ENCODE measurements at places on chromosomes 4 and X. TPM values are rescaled to one million over a fixed set of nuclear protein-coding genes. Genes with fewer than 3 reads are reported as not detected.

DNA sequence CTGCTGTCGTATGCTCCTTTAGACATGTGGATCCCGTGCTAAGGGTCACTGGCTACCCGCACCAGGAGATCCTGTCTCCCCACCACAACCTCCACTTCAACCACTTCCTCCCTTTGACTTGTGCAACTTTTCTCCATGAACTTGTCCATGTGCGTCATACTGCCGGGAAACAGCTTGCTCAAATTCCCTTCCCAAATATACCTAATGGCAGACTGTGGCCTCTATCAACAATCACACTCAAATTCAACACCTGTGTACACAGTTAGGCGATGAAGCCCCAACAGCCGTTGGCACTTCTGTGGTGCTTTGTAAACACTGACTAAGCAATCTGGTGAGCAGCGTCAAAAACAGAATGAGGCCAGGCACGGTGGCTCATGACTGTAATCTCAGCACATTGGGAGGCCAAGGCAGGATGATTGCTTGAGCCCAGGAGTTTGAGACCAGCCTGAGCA lies 49.5 kb downstream of the CD99L2 start:
- no peak for DNase-seq

- DNase-seq, result no peak
Measured at GRCh38 chr4:34720571-34720970, 1523.7 kb downstream of the ARAP2 start.

- DNase-seq, result no peak
Measured at GRCh38 chr4:7261087-7261486, 68.7 kb downstream of the SORCS2 start.

DNA sequence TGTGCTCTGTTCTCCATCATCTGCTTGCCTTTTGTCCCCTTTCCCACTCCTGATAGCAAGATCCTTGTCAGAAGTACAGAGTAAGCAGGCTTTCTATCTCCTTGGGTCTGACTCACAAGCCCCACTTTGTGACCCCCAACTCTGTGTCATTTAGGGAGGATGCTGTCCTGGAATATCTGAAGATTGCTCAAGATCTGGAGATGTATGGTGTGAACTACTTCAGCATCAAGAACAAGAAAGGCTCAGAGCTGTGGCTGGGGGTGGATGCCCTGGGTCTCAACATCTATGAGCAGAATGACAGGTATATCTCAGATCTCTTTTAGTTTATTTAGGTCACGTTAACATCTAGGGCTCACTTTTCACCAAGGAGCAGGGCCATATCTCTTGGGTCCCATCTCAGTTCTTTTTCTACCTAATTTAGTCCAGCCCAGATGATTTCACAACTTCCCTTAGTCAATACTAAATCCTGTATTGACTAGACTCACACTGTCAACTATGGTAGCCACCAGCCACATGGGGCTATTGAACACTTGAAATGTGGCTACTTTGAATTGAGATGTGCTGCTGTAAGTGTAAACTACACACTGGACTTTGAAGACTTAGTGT lies 64.3 kb downstream of the MSN start:
- DNase-seq, result no peak

DNA sequence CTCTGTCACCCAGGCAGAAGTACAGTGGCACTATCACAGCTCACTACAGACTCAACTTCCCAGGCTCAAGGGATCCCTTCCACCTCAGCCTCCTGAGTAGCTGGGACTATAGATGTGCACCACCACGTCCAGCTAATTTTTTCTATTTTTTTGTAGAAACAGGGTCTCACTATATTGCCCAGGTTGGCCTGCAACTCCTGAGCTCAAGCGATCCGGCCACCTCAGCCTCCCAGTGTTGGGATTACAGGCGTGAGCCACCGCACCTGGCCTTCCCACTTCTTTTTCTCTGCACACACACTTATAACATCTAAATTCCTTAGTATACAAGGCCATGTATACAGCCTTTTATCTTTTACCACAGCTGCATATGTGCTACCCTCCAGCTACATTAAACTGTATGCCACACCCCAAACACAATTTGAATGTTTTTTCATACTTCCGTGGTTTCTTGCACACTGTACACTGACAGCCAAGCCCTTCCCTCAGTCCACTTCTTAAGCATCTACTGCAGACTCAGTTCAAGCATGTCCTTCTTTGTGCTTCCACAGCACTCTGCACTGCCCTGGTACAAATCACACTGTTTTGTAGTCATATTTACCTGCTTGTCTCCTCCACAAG lies 6.5 kb downstream of the SLC7A3 start:
- DNase-seq, result no peak

DNA sequence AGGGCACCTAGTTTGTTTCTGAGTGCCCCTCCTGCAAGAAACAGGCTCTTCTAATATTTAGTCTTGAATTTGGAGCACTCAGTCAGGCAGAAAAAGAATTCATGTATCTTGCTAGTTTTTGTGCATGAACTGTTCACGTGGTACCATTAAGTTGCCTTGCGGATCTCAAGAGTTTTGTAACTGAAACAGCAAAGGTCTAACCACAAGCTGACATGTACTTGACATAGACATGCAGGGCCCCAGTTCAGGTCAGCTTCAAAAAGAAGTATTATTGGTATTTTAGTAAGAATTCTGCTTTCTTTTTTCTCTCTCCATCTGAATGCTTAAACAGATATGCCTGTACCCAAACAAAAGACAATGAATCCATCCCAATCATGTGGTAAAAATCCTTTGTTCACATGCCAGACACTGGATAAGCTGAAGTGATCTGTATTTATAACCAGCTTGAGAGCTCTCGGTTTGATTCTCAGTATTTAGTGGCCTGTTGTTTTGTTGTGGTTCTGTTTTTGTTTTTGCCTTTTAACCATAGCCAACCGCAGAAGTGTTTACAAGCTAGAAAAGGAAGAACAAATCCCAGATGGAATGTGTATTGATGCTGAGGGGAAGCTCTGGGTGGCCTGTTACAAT lies 13.0 kb downstream of the RGN start:
- no peak for DNase-seq

DNA sequence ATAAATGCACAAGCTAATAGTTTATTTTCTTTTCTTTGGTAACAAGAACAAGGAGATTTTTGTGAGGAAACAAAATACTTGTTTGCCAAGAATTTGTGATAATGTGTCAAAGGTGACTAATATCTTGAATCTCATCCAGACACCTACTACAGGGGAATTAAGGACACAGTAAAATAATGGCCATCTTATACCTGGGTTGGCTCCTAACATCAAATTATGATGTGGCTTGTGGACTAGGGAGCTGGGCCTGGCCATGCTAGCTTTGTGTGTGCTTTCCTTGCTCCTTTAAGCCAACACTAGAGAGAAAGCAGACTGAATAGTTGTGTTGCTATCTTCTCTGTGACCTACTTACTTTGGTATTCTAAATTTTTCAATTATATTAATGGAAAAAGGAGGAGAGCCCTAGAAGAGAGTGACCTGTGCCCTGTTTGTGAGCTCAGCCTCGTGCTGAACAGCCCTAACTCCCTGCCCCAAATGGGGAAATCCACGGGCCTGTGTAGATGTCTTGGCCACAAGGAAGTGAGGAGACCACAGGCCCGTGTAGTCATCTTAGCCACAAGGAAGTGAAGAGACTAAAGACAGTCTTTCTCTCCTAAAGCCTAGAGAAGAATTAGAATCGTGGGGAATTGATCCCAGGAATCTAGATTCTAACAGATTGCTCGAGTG lies 23.3 kb downstream of the ARHGAP24 start:
- no peak for DNase-seq

DNA sequence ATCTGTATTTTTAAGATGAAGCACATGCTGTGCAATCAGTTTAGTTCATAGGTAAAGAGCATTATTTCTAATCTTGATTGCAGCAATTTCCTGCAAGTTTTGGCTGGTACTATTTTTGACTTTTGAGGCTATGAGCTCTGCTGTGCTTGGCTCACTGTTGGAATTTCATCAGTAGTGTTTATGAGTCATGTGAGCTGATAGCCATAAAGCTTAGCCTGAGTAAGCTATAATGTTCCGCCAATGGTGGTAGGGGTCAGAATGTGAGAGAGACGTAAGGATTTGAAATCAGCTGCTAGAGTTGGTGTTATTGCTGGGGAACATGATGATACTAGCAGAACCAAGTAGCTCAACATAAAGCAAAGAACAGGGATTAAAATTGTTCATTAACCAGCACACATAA lies 590.9 kb upstream of the GNPDA2 start:
- no peak for DNase-seq

DNA sequence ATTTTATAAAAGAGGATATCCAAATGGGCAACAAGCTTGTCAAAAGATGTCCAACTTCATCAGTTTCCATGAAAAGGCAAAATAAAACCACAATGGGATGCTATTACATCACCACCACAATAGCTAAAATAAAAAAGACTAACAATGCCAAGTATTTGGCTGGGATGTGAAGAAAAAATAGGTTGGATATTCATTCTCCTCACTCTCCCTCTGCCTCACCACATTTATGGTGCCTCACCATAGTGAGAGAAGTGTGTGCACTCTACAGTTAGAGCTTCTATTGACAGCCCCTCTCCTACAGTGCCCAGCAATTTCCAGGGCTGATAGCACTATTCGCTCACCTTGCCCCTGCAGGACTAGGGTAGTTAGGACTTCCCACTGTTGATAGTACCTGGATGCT lies 25.5 kb downstream of the VEGFC start:
- no peak for DNase-seq

DNA sequence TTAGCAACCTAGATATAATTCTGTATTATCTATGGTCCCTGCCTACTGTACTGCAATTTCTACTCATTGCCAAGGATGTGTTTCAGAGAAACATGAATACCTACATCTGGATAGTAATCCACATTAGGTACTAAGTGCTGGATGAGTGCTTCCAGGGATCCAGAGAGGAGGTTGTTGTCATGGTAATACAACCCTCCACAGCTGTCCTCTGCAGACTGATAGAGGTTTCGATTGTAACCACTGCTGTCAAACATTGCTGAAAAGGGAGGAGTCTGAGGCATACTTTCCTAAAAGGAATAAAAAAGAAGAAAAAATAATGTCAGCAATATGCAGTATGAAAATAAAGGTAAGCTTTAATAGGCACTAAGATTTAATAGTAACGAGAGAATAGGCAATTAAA lies 12.5 kb downstream of the RASGEF1B start:
- DNase-seq, result no peak

GRCh38 chrX:22134681-22135080 lies 102.6 kb downstream of the PHEX start:
- DNase-seq, result no peak

GRCh38 chrX:111443946-111444345 lies 32.0 kb upstream of the DCX start:
- no peak for DNase-seq

DNA sequence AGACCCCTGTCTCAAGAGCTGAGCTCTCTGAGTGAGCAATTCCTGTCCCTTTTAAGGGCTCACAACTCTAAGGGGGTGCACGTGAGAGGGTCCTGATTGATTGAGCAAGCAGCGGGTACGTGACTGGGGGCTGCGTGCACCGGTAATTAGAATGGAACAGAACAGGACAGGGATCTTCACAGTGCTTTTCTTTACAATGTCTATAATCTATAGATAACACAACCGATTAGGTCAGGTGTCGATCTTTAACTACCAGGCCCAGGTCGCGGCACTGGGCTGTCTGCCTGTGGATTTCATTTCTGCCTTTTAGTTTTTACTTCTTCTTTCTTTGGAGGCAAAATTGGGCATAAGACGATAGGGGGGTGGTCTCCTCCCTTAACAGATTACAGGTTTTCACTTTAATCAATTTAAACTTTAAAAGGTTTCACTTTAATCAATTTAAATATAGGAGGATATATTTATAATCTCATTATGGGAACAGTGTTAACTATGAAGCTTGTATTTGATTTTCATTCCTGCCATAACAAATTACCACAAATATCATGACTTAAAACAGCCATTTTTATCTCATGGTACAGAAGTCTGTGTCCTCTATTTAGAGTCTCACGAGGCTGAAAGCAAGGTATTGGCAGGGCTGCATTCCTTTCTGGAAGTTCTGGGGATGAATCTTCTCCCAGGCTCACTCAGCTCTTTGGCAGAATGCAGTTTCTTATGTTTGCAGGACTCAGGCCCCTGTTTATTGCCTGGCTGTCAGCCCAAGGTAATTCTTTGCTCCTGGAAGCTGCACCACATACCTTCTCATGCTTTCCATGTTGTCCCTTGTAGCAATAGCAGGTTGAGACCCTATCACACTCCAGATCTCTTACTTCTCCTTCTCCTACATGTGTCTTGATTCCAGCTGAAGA lies 5.2 kb downstream of the SPATA4 start:
- DNase-seq, result no peak

DNA sequence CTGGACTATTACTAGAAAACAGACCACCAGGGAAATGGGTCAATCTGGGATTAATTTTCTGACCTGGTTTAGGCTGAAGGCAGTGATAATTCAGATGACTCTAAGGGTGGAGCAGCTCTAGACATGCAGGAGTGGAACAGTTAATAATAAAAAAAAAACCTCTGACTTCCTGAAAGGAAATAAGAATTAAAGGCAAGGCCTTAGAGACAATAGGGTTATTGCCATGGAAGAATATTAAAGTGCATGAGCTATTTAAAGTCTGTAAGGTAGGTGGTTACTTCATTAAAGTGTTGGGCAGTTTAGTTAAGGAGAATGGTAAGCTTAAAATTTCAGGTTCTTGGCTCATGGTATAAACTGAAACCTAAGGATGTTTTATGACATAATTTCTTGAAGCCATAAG lies 14.6 kb upstream of the ADH5 start:
- DNase-seq, result no peak

DNA sequence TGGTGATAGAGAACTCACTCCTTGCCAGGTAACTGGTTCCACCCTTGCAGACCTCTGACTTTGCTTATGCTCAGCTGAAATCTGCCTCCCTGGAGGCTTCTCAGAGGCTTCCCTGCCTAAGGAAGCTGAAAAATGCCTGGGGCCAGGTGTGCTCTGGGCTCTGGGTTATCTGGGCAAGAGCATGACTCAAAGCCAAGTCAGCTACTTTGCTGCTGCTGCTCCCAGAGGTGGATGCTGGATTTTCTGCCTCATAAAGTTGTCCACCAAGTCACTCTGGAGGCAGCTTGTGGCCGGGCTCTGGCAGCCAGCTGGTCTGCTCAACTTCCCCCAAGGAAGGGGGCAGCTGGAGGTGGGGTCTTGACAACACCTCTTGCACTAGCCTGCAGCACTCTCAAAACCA lies 132.7 kb downstream of the PJA1 start:
- no peak for DNase-seq

- DNase-seq, result no peak
Measured at GRCh38 chr4:153520801-153521329, 54.7 kb downstream of the TMEM131L start.

GRCh38 chr4:109294006-109294405 lies 8.5 kb downstream of the COL25A1 start:
- DNase-seq, result no peak

Gene MAGEA11
- polyA plus RNA-seq, result not detected

Gene SSX4
- not detected for polyA plus RNA-seq

Gene ZNF141
- polyA plus RNA-seq, result 2.1 TPM

Gene FAM133A
- not detected for polyA plus RNA-seq

Gene SLC9B2
- 32.7 TPM for polyA plus RNA-seq

Gene FAM184B
- polyA plus RNA-seq, result 0.01 TPM

Gene FAM200B
- polyA plus RNA-seq, result 16.8 TPM

Gene SSX1
- not detected for polyA plus RNA-seq

Gene AFF2
- polyA plus RNA-seq, result 0.01 TPM

Gene SFRP2
- polyA plus RNA-seq, result 0.09 TPM

Measured in liver (tissue), 10 donors.